ENCODE measurements at places on chromosomes 11 and 22.

DNA sequence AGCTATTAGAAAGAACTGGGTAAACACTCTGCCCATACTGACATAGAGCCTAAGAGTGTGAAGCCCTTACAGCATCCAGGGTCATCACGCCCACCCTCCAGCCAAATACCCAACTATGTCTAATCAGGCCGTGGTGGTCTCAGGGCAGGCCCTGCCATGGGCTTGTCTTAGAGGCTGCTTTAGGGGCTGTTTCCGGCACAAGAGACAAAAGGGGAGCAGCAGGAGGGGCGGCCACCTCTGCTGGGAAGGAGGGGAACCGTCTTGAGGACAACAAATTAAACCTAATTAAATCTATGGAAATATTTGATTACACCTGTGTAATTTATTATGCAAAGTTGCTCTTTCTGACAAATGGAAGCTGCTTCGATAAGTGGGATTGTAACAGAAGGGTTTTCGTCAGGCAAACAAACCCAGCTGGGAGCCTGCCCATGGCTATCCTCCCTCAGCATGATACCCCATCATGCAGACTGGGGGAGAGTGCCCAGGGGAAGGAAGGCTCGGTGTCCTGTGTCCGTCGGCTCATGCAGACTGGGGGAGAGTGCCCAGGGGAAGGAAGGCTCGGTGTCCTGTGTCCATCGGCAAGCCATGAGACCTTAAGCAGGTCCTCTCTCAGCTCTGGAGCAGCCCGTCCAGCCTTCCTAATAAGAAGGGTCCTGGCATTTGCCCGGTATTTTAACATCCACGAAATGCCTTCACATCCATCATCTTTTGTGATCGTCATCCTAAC, 163.6 kb upstream of the B3GAT1 start:
- no peak for DNase-seq

- no peak for DNase-seq
Measured at GRCh38 chr11:64629796-64630562, 39.0 kb downstream of the SLC22A12 start.

GRCh38 chr11:76635991-76636738, 34.4 kb downstream of the LRRC32 start:
- DNase-seq = no peak

- no peak for DNase-seq
Measured at GRCh38 chr22:44468973-44469372, 29.1 kb downstream of the RTL6 start.

DNA sequence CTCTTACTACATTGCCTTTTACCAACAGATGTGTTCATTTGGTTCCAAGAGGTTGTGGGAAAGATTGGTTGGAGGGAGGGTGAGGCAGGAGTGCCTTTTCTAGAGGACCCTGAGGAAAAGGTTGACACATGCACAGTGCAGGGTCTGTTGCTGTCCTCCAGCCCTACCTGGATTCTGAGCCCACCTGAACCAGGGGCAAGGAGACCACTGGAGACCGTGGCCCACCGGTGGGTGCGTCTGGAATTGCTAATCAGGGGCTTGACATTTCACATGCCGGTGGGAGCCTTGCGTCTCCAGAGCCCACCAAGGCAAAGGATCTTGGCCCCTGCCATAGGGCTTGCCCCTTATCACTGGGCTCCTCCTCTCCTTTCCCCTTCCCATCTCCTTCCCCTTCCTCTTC, 80.4 kb upstream of the ZBED5 start:
- DNase-seq = no peak

DNA sequence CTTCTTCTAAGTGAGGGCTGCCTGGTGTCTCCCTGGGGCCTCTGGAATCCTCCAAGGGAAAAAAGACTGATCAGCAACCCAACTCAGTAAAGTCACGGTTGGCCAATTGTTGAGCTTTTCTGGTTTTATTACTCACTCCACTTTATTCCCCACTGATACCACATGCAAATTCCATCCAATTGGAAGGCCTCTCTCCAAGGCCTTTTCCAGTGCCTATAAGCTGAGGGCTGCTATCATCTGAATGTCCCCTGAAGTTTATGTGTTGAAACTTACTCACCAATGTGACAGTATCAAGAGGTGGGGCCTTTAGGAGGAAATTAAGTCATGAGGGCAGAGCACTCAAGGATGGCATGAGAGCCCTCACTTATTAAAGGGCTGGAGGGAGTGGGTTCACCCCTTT, 463.3 kb downstream of the BUD13 start:
- no peak for DNase-seq

- DNase-seq = no peak
Measured at GRCh38 chr22:42462016-42462415, 29.8 kb upstream of the NFAM1 start.

DNA sequence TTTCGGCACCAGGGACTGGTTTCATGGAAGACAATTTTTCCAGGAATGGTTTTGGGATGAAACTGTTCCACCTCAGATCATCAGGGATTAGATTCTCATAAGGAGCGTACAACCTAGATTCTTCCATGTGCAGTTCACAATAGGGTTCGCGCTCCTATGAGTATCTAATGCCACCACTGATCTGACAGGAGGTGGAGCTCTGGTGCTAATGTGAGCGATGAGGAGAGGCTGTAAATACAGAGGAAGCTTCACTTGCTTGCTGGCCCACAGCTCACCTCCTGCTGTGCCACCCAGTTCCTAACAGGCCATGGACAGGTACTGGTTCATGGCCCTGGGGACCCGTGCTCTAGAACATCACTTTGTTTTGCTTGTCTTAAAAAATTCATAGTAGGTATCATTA, 41.8 kb upstream of the AMPD3 start:
- DNase-seq = no peak

- no peak for DNase-seq
Measured at GRCh38 chr11:129427816-129428406, 52.3 kb downstream of the BARX2 start.

DNA sequence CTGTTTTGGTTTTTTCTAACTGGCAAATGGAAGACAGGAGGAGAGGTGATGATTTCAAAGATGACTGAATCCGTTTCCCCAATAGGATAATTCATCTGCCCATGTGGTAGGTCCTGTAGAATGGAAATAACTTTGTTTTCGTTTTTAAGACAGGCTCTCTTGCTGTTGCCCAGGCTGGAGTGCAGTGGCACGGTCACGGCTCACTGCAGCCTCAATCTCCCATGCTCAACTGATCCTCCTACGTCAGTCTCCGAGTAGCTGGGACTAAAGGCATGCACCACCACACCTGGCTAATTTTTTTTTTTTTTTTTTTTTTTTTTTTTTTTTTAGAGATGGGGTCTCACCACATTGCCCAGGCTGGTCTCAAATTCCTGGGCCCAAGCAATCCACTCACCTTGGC, 77.4 kb upstream of the BIRC3 start:
- DNase-seq = no peak

DNA sequence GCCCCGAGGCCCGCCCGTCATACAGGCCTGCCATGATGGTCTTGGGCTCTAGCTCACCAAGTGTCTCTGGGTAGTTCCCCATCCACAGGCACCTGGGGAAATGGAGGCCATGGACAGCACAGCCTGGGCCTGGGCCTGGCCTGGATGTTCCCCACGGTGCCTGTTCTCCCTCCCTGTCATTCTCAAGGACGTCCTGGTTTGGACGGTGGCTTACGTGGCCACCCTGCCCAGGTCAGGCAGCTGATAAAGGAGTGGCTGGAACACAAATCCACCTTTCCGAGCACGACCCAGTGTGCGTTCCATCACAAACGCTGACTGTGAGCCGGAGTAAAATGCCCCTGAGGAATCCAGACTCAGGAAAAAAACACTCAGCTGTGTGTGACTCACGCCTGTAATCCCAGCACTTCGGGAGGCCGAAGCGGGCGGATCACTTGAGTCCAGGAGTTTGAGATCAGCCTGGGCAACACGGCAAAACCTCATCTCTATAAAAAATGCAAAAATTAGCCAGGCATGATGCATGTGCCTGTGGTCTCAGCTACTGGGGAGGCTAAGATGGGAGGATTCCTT, 41.2 kb upstream of the TESMIN start:
- DNase-seq = no peak

DNA sequence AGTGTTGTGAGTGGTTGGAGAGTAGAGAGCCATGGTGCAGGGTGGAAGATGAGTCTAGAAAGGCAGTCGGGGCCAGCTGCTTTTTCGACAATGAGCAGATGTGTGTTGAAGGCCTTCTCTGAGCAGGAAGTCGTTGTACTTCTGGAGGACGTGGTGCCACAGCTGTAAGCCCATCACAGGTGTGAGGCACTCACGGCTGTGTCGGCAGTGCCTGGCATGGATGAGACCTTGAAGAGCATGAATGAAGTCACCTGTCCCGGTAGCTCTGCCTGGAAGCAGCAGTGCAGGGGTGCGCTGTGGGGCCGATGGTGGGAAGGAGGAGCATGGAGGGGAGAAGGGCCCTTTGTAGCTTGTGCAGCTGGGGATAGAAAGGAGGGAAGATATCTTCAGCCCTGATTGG, 165.2 kb downstream of the PKNOX2 start:
- DNase-seq = no peak

DNA sequence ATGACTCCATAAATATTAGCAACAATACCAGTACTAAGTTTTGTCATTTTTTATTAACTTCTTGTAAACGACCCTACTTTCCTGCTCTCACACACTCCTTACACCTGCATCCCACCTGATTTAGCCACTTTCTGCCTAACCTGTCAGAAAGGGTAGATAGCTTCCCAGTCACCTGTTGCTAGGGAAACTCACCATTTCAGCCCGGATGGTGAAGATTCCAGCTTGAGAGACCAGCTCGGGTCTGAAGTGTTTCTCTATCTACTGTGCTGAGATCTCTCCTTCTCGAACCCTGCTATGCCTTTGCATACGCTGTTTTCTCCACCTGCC, at the start of gene PARVG:
TSS of gene PARVG (plus strand) at position 220 of the 327 bp plus-strand sequence. CDS start 2,405 bp downstream, outside the sequence.
- no peak for DNase-seq

DNA sequence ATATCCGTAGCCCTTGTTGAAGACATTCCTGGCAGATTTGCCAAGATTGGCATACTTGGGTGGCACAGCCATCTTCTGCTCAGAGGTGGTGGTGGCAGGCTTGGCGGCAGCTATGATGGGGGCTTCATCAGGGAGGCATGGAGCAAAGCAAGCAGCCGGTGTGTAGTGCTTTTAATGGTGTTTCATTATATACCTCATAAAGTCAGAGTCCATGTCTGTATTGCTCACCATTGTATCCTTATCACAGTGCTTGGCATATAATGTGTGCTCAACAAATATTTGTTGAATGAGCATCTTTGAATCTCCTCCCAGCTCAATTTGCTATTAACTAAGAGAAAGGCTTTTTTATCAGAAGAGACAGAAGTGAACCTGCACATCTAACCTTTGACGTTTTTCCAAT, 7.8 kb upstream of the DNHD1 start:
- no peak for DNase-seq

GRCh38 chr11:45209891-45210699, 63.7 kb downstream of the PRDM11 start:
- peak; percentile 80 for DNase-seq

DNA sequence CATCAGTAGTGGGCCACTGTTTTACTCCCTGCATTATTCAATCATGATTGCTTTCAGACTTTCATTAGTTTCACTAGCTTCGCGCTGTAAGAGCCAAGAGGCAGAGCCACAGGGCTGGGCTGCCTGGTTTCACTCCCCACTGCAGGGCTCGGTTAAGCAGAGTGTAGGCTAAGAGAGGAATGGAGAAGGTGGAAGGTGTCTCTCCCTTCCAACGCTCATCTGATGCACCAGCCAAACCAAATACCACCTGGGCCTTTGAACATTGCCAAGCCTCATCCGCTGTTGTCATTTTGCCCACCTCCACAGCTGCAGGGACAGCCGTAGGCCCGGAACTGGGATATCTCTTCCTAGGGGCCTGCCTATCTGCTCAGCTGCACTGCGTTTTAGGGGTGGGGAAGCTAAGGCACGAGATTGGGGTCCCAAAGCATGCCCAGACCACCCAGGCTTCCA, 480 bp upstream of the SMARCB1 start:
- no peak for DNase-seq

- DNase-seq = no peak
Measured at GRCh38 chr22:47602732-47603131, 840.3 kb downstream of the TBC1D22A start.

DNA sequence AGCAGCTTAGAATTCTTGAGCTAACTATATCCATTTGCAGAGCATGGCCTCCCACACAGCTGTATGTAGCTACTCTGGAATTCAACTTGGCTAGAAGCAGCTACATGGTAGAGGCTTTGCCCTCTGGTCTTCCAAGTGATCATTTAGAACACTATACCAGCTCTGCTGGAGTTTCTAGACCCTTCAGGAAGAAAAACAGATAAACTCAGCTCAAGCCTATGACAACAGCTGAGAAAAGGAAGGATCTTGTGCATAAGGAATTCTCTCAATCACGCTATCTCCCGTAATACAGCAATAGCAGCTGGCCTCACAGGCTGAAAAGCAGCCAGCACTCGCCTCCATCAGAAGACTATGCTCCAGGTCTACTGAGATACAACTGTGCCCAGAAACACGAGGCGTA, 50.6 kb upstream of the APOA1 start:
- DNase-seq = no peak

DNA sequence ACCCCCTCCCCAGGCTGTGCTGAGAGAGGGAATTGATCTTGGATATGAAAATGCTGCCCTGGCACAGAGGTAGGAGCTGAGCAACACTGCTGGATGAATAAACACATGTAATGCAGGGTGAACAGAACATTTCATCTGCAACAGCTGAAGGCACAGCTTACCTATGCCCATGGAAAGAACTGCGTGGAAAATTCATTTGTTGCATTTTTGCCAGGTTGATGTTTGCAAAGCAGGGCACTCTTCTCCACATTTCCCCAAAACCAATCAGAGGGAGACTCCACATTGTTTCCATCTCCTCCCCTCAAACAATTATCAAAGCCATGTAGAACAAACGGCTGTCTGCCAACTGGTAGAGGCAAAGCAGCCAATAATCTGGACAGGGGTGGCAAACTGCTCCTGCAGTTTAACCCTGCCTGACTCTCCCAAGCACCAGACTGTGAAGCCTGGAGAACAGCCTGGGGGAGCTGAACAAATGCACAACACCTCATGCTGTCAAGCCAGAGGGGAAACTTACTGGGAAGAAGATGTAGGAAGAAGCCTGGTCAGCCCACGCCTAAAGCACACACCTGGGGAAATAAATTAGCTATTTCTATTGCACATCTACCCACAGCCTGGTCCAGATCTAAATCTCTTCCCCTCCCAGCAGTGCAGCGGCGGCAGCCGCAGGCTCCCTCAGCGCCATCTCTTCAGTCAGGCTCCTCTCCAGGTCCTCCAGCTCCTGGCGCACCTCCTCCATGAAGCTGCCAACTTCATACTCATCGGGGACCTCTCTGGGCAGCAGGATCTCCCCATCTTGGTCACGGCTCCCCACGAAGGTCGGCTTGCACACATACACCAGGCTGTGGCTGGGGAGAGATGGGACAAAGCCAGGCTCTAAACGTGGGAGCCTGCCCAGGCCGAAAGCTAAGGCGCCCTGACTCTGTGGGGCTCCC, 44.3 kb downstream of the DKK3 start:
- no peak for DNase-seq

DNA sequence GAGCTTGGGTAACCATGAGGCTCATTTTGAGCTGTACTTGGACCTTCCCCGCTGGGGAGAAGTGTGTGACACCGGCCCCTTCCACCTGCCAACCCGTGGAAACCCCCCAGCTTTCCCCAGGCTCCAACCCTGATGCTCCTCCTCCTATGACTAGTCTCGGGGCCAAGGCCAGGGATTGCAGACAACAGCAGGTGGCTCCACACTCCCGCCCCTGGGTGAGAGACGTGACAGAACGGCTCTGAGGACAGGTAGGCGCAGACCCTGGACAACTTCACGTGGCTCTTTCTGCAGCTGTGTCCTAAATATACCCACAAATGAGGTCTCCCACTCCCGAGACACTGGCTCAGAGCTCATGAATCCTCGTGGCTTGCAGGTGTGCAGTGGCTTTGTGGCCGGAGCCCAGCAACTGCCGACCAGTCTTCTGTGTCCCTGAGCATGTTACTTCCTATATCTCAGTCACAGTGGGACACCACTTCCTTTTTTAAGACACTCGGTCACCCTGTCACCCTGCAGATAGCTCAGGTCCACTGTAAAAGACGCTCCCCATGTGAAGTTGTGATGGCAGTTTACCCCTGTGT, 55.2 kb downstream of the NECTIN1 start:
- DNase-seq = no peak

All from psoas muscle (tissue), 8 donors.